Activated CD4-positive, alpha-beta T cell treated with anti-CD3 and anti-CD28 coated beads, Interleukin-10, Interleukin-2, amounts not matched to agents 100 ng/mL and 50 ng/mL, durations not matched to agents 16 hours and 8 hours (primary cell): ENCODE measurements at places on chromosomes 16 and 17.

DNA sequence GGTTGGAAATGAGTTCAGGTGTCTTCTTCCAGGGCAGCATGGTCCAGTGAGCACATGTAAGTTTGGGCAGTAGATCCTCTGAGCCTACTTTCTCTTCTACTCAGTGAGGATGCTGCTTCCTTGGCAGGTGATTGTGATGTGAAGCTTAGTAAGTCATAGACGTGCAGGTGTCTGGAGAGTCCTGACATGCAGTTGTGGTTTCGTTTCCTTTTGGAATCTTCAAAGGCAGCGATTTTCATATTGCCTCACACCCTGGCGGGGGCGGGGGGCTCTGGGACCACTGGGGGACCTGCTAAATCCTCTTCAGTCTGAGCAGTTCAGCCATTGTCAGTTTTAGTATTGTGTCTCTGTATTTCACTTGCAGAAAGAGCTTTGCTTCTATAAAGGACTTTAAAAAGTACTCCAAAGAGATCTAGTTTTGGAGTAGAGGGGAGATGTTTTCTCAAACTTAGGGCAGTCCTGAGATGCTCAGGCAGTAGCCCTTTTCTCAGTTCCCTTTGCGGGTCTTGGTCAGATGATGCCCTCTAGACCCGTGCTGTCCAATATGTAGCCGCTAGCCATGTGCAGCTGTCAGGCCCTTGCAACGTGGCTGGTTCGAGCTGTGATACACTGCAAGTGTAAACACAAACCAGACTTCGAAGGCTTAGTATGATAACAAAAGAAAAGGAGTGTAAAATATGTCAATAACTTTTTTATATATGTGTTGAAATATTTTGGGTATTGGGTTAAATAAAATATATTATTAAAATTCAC lies 4.0 kb upstream of the CDK5R1 start:
- no peak for DNase-seq

- DNase-seq = no peak
Measured at GRCh38 chr17:31967648-31968047, 30.8 kb downstream of the SUZ12 start.

DNA sequence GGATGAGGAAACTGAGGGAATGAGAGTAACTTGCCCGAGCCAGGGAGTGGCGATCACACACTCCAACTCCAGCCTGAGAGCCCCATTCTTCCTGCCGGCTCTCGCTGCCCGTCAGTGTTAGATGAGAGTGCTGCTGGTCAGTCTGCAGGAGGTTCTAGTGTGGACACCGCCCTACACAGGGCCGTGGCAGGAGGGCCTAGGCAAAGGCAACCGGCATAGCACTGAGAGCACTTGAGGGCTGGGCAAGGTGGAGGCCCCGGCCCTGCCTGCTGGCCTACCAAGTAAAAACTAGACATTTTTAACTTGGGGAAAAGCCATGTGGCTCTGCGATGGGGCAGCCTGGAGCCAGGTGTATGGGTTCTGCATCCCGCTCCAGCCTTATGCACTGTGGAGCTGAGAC lies 354.8 kb downstream of the SEC14L1 start:
- no peak for DNase-seq

DNA sequence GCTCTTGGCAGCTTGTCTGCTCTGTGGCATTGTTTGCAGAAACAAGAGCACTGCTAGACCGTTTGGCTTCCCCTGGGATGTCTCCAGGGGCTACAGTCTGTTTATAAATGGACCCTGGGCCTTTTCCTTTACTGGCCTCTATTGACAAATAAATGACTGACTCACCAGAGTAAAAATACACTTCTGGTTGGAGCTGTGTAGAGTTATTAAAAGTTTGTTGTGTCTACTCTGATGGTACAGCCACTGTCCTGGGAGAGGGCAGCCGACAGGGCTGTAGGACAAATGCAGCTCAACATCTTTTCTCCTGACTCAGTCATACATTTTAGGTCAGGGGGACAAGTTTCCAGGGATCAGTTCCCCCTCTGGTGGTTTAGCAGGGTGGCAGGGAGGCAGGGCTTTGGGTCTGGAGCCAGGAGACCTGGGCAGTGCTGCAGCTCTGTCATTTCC lies 30.0 kb downstream of the FOXL1 start:
- no peak for DNase-seq

DNA sequence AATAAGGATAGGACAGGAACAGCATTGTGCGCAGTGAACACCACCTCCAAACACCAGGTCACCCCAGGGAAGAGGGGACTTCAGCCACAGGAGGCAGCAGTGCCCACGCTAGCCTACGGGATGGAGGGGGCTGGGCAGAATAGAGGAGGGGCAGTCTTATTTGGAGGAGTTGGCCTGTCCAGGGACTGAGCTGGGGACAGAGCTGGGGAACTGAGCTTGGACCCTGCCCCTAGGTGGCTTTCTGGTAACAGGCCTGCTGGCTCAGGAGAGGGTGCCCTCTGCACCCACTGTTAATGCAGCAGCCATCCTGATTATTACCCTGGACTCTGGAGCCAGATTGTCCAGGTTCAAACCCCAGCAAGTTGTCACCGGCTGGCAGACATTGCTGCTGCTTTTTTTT lies 9.3 kb downstream of the CCDC102A start:
- DNase-seq = no peak

DNA sequence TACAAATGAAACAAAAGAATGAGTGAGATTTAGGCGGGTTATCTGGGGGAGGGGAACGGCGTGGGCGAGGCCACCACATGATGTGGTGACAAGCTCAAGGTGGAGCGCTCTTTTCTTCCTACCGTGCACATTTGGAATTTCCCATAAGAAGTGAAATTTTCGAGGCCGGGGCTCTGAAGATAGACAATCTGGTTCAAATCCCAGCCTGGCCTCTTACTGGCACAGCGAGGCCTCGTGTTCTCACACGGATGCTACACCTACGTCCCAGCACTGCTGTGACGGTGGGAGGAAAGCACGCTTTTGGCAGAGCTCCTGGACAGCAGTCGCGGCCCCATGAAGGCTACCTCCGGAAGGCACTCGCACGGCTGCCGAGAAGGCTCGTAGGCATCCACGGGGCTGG lies 25.2 kb downstream of the ZDHHC7 start:
- DNase-seq = no peak

DNA sequence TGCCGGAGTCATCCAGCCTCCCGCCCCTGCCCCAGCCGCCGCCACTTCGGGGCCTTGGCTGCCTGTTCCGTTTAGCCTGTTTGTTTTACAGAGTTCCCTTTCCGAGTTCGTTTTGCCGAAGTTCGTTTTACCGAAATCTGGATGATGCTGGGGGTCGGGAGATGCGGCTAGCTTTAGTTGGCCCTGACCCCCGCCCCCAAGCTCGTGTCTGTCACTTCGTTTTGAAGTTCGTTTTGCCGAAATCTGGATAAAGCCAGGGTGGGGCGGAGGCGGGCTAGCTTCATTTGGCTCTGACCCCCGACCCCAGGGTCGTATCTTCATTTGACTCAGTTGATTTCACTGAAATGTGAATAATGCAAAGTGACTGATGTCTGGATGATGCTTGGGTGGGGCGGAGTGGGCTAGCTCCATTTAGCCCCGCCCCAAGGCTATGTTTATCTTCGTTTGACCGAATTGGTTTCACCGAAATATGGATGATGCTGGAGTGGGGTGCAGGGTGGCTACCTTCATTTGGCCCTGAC lies 591 bp downstream of the PSMD7 start:
- peak; percentile 53 for DNase-seq

DNA sequence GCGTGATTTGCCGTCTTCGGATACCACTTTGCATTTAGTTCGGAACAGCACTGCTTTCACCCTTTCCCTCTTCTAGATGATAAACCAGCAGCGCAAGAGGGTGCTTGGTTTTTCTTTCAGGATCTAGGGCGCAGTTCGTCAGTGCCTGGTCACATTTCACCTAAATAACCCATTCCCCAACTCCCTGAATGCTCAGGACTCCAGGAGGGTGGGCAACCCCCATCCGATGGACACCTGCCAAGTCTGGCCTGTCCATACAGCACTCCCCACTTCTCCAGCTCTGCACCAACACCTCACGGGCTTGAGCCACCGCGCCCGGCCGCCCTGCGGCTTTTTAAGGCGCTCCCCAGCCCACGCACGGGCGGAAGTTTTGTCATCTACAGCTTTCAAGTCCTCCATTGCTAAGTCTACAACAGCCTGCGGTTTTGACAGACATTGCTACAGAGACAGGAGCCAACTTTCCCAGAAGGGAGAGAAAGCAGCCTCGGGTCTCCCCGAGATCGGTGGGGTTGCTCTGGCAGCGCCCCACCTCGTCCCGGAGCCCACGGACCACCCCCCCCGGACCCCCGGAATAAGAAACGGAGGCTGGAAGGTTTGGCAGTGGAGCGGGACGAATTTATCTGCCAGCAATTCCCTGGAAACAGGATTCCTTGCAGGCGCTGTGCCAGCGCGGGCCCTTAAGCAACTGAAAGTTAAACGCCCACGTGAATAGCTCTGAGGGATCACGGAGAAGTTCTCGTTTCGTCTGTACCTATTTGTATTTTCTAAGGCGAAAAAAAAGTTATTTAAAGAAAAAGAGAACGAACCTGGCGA lies 38.6 kb upstream of the SLFN13 start:
- DNase-seq = peak; percentile 87

DNA sequence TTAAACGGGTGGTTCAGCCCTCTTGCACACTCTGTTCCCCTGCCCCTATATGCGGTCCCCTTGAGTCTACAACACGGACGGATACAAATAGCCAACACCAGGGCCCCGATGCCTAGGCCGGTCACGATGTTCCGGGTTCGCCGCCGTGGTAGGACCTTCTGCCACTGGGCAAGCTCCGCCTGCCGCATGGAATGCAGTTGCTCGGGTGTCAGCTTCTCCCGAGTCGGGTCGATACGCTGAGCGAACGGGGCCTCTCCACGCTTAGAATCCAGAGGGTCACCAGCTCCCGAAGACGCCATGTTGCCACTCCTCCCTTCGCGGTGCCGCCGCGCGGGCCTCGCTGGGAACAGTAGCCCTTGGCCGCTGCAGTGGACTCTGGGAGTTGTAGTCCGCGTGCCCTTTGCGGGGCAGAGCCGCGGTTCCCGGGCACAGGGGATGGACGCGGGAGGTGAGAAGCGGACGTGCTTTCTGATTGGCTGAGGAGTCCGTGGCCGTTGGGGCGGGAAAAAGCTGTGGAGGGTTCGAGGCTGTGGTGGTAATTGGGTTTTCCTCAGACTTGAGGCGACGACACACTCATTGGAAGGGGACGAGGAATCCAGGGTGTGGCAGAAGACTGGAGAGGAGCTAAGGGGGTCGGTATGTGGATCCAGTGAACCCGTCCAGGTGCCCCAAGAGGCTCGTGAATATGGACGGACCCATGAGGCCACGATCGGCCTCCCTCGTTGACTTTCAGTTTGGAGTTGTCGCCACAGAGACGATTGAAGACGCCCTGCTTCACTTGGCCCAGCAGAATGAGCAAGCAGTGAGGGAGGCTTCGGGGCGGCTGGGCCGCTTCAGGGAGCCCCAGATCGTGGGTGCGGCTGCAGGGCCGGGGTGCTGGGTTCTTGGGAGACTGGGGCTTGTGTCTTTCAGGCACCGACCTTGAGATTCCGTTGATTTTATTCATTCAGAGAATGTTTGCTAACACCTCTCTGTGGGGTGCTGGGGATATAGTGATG lies at the start of the genes CNTD1 and COA3:
TSS of gene CNTD1 (plus strand) at position 479 of the 998 bp plus-strand sequence. CDS start at position 686, 207 bp downstream.
TSS of gene COA3 (minus strand) at position 322 of the 998 bp plus-strand sequence. CDS start at position 299, 23 bp downstream.
- DNase-seq = peak; percentile 92

DNA sequence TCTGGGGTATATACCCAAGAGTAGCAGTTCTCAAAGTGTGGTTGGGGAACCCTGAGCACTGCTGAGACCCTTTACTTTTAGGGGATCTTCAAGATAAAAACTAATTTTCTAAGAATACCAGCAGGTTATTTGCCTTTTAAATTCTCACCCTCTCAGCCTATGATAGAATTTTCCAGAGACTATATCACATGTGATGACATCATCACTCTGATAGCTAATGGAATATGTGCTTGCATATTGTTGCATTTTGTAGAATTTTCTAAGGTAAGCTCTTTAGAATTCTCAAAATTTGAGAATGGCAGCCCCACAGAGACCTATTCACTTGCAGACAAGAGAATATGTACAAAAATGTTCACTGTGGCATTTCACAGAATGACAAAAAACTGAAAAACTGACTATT lies 181.1 kb downstream of the MYO1D start:
- DNase-seq = no peak

DNA sequence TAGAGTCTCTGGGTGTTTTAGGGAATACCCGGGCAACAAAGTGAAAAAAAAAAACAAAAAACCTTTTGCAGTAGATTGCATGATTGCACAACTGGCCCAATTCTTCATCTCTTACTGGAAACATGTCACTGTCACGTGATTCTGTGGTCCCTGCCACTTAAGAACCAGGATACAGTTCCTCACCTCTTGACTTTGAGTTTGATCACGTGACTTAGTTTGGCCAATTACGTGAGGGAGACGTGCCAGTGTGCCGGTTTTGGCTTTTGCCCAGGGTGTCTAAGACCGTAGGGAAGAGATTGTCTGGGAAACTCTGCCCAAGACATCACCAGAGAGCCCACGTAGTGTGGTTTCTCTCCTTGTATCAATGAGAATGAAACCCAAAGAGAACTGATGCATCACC lies 88.7 kb downstream of the GRIN2A start:
- no peak for DNase-seq

GRCh38 chr17:55873017-55873758 lies 122.3 kb downstream of the PCTP start:
- no peak for DNase-seq
